ENCODE measurements at places on chromosomes 3 and 15.

GRCh38 chr3:127908202-127908601 lies 6.8 kb upstream of the KBTBD12 start:
- no peak for DNase-seq

DNA sequence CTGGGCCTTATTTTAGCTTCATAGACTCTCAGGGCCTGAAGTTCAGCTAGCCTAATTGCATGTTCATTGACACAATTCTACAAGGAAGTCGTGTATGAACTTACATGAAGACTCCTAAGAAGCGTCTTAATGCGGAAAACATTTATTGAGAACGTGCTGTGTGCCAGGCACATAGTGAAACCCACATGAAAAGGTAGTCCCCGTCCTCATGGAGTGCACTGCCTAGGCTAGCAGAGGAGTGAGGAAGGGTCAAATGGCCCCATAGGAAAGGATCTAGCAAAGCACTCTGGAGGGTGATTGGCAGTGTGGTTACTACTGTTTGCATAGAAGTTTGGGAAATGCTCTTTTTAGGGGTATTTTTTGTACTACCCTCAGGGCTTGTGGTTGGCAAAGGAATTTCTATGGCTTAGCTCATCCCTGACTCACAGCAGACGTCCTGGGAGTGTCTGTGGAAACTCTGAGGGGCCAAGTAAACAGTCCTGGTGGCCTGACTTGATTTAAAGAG lies 854 bp upstream of the NPTN start:
- DNase-seq = peak; percentile 85

DNA sequence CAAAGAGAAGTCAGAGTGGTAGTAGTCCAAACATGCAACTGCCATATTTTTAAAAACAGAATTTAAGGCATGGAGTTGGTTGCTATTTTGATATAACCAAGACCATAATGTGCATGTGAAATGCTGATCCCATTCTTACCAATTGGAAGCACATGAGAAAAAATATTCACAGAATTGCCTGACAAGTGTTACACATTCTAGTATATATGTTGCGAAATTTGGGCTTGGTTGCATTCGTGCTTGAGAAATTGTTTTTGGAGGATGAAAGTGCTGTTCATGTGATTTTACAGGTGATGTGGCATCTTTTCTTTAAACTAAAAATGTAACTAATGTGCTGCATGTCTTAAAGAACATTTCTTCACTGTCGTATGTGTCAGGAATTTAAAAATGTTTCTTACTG lies 199.7 kb downstream of the CHL1 start:
- DNase-seq = no peak

- DNase-seq = no peak
Observed at GRCh38 chr15:80982205-80982604, 7.4 kb downstream of the MESD start.

- no peak for DNase-seq
Observed at GRCh38 chr3:38325256-38325655, 21.3 kb upstream of the XYLB start.

DNA sequence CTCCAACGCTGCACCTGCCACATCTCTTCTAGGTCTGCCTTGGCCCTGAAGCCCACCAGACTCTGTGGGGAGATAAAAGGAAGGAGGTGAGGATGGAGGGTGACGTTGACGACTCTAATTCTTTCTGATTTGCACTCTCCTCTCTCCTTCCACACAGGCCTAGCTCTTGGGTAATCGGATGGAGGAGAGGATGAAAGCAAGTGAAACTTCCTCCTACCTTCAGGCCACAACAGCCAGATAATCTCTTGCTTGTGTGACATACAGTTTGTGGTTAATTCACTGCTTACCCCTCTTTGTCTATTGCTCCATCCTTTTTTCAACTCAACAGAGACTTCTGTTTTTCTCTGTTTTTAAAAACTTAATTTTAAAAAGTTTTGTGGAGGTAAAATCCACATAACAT lies 208.1 kb downstream of the SV2B start:
- DNase-seq = no peak

GRCh38 chr3:45272032-45272810 lies 46.1 kb upstream of the TMEM158 start:
- no peak for DNase-seq

- DNase-seq = no peak
Observed at GRCh38 chr3:175356899-175357324, 497.8 kb downstream of the NAALADL2 start.

DNA sequence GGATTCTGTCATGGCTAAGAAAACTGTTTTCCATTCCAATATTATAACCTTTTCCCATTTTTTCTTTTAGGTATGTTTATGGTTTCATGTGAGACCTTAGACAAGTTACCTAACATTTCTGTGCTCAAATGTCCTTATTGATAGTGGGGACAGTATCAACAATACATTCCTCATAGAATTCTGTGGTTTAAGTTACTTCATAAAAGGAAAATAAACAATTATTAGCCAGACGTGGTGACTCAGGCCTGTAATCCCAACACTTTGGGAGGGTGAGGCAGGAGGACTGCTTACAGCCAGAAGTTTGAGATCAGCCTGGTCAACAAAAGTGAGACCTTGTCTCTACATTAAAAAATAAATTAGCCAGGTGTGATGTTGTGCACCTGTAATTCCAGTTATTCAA lies 436.8 kb upstream of the CNTN4 start:
- DNase-seq = peak; percentile 0

- DNase-seq = no peak
Observed at GRCh38 chr15:101029971-101030661, 111.0 kb downstream of the LRRK1 start.

DNA sequence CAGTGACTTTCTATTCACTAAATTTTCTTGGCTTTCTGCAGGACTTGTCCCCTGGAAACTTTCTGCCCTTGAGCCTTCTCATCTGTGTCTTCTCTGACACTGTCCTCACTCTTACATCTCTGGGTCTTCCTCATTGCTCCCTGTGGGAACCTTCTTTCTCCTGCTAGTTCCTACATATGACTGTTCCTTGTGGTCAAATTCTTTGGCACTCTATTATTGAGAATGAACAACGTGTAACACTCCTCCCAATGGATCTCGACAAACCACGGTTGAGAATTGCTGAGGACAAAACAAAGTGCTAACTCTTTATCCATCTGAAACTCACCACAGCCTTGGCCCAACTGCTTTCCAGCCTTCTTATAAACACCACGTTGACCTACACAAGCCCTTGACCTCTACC lies 3.5 kb upstream of the FAM81A start:
- no peak for DNase-seq

- DNase-seq = no peak
Observed at GRCh38 chr3:125109536-125109925, 53.7 kb upstream of the HEG1 start.

- no peak for DNase-seq
Observed at GRCh38 chr3:69698728-69699127, 40.5 kb upstream of the MITF start.
